ENCODE measurements at places on chromosomes 2 and 18.

GRCh38 chr2:32981612-32982011 lies 34.9 kb downstream of the LTBP1 start:
- no peak overlapping the region for H3K27ac ChIP-seq
- H3K4me3 ChIP-seq = no peak overlapping the region
- H3K4me1 ChIP-seq = no peaks in the 10 kb centered on the region

GRCh38 chr2:56191617-56192016 lies 7.8 kb downstream of the CCDC85A start:
- no peak for DNase-seq
- H3K4me1 ChIP-seq = no peaks in the 10 kb centered on the region
- H3K4me3 ChIP-seq = no peak overlapping the region
- H3K27ac ChIP-seq = no peak overlapping the region
- peaks cover 3% of the 10 kb centered on the region for H3K27me3 ChIP-seq
- H3K36me3 ChIP-seq = no peaks in the 10 kb centered on the region

DNA sequence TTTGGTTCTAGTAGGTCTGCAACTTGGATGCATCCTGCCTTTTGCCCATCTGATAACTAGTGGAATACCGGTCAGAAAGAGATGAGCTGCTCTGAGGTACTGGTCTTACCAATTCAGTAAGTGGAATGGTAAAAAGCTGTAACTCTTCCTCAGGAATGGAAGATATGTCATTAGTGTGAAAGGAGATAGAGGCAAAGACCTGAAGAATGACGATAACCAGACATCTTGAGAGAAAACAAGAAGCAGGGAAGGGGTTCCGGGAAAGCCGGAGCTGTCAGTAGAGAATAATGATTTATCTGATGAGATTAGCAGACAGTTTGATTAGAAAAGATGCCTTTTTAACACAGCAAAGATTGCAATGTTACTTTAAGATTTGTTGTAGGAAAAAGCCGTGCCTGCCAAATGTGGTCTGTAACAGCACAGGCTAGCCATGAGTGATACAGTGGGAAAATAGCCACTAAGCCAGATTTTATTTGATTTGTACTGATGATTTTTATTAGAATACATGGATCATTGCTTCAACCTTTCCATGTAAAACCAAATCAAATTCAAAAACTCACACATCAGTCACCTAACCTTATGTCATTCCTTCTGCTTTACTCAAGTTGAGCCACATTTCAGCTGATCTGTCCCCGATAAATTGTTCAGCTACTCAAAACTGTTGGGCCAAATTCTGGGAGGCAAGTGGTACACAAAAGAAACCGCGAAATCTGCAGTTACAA lies 110.0 kb downstream of the TCF4 start:
- no peaks in the 10 kb centered on the region for H3K4me1 ChIP-seq
- no peaks in the 10 kb centered on the region for H3K36me3 ChIP-seq
- no peak for DNase-seq
- peak overlapping the region; percentile 86 for H3K27ac ChIP-seq
- no peaks in the 10 kb centered on the region for H3K27me3 ChIP-seq

GRCh38 chr2:227480528-227480927 lies 8.6 kb downstream of the AGFG1 start:
- no peaks in the 10 kb centered on the region for H3K4me1 ChIP-seq
- no peak for DNase-seq
- H3K4me3 ChIP-seq = no peak overlapping the region
- H3K36me3 ChIP-seq = no peaks in the 10 kb centered on the region
- H3K27ac ChIP-seq = no peak overlapping the region
- no peaks in the 10 kb centered on the region for H3K27me3 ChIP-seq

DNA sequence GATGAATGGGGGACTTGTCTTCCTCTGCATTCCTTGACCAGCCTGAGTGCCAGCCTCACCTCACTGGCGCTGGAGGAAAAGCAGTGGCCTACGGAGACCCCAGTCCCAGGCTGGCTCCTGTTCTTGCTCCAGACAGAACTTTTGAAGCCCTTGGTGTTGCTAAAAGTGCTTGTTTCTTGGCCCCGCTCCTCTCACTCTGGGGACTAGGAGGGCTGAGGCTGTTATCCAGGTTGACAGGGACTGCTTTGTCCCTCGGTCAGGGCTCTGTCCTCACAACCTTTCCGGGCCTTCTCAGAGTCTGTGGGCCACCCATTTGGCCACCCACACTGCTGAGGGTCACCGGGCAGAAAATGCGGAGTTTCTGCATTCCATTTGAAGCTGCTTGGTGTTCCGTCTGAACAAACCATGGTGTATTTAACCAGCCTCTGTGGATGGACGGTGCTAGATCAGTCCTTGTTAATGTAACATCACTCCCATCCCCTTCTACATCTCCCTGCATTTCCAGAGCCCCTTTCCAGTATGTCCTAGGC lies 25.6 kb downstream of the B3GNT7 start:
- no peaks in the 10 kb centered on the region for H3K4me1 ChIP-seq
- H3K36me3 ChIP-seq = no peaks in the 10 kb centered on the region

GRCh38 chr2:114550895-114551793 lies 108.7 kb downstream of the DPP10 start:
- no peaks in the 10 kb centered on the region for H3K4me1 ChIP-seq
- H3K36me3 ChIP-seq = no peaks in the 10 kb centered on the region
- no peak overlapping the region for H3K4me3 ChIP-seq
- no peaks in the 10 kb centered on the region for H3K27me3 ChIP-seq

GRCh38 chr2:32360416-32360815 lies 3.6 kb downstream of the BIRC6 start:
- DNase-seq = no peak
- no peak overlapping the region for H3K27ac ChIP-seq
- H3K27me3 ChIP-seq = no peaks in the 10 kb centered on the region
- no peak overlapping the region for H3K4me3 ChIP-seq

GRCh38 chr2:144067506-144067905 lies 452.4 kb downstream of the ZEB2 start:
- no peak overlapping the region for H3K4me3 ChIP-seq
- DNase-seq = no peak
- no peaks in the 10 kb centered on the region for H3K36me3 ChIP-seq
- no peaks in the 10 kb centered on the region for H3K27me3 ChIP-seq
- no peaks in the 10 kb centered on the region for H3K4me1 ChIP-seq
- no peak overlapping the region for H3K27ac ChIP-seq

DNA sequence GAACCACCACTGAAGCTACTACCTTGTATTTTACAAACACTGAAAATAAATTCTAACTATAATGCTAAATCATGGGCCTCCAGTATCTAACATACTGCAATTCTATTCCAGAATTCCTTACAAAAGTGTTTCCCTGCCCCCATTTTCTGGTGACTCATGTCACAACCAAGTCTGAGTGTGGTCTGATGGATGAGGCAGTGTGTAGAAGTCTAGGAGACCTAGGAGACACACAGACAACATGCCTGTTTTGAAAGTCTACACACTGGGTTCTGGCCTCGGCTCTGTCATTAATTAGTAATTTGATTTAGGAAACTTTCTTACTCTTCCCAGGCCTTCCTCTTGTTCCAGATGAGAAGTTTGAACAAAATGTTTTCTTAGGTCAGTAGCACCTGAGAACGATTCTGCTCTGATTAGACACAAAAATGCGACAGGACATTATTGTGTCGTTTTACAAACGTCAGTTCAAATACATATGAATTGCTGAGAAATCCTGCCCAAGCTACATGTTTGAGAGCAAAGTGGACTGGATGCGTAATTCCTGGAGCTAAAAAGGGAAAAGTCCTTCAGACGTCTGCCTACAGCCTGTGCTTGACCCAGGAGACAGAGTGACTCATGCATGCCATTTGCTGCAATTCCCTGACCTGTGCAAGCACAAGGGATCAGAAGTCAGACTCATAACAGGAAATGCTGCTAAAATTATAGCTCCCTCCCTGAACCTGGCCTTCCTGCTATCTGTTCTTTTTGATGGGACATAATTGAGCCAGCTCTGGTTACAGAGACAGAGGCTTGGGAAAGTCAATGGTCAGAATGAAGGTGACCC lies 494.4 kb downstream of the SOX11 start:
- DNase-seq = no peak
- H3K27ac ChIP-seq = no peak overlapping the region
- H3K36me3 ChIP-seq = no peaks in the 10 kb centered on the region
- H3K4me1 ChIP-seq = peaks cover 3% of the 10 kb centered on the region

GRCh38 chr2:32260376-32260775 lies 4.3 kb downstream of the NLRC4 start:
- DNase-seq = no peak
- no peaks in the 10 kb centered on the region for H3K4me1 ChIP-seq
- no peaks in the 10 kb centered on the region for H3K27me3 ChIP-seq
- H3K4me3 ChIP-seq = no peak overlapping the region
- no peaks in the 10 kb centered on the region for H3K36me3 ChIP-seq

- H3K36me3 ChIP-seq = no peaks in the 10 kb centered on the region
- no peak overlapping the region for H3K4me3 ChIP-seq
- no peaks in the 10 kb centered on the region for H3K27me3 ChIP-seq
- no peak for DNase-seq
- peaks cover 15% of the 10 kb centered on the region for H3K4me1 ChIP-seq
These were observed 115.0 kb downstream of the SPTBN1 start for GRCh38 chr2:54570925-54571694.

DNA sequence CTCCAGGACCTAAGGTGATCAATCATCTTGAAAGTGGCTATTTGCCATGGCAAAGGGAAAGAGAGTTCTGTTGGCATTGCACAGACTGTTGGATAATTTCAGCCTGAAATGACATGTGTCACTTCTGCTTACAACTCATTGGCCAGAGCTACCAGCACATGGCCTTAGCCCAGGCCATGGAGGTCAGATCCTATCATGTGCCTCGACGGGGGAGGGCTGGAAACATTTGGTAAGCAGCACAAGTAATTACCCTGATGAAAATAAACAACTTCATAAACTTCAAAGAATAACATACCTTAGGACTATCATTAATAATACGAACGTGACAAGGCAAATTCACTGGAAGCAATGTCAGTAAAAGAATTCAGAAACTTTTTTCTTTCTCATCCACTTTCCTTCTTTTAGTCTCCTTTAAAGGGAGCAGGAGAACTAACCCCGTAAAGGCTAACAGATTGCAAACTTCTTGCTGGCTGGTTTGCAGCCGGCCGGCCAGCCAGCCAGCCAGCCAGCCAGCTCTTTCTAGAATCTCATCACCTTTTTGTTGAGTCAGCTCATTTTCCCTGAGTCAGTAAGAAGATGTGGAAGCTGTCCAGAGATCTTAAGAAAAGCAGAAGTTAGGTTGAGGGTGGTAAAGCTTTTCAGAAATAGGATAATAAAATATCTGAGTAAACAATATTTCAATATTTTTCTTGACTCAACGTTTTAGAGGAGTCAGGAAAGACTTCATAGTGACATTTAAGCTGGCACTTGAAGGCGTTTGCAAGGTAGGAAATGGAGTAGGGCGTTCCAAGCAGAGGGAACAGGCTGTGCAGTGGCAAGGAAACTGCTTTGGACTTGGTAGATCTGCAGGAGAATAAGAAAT lies 31.9 kb downstream of the CNRIP1 start:
- H3K4me1 ChIP-seq = peaks cover 5% of the 10 kb centered on the region
- H3K36me3 ChIP-seq = no peaks in the 10 kb centered on the region
- no peak overlapping the region for H3K4me3 ChIP-seq
- no peaks in the 10 kb centered on the region for H3K27me3 ChIP-seq

- H3K4me1 ChIP-seq = peaks cover 44% of the 10 kb centered on the region
- no peaks in the 10 kb centered on the region for H3K27me3 ChIP-seq
- peak overlapping the region; percentile 7 for H3K27ac ChIP-seq
- no peak overlapping the region for H3K4me3 ChIP-seq
- DNase-seq = no peak
- no peaks in the 10 kb centered on the region for H3K36me3 ChIP-seq
These were observed 15.4 kb downstream of the HS6ST1 start for GRCh38 chr2:128303095-128303791.

DNA sequence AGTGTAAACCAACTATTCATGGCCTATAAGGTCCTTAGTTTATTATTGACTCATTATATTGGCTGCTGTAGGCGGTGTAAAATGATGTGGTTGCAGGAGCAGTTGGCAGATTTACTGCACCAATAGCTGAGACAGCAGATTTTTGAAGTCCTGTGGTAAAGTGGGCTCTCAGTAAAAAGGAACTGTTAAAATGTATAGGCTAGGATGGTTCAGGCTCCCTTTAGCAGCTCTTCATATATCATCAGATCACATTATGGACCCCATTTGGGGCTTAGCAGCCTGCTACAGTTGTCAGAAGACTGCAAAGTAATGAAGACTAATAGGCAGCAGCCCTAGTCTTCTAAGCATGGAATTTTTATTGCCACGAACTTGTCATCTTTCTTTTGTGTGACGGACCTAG lies 27.8 kb downstream of the MTX2 start:
- H3K27ac ChIP-seq = no peak overlapping the region
- no peaks in the 10 kb centered on the region for H3K27me3 ChIP-seq
- H3K4me1 ChIP-seq = no peaks in the 10 kb centered on the region
- no peaks in the 10 kb centered on the region for H3K36me3 ChIP-seq

DNA sequence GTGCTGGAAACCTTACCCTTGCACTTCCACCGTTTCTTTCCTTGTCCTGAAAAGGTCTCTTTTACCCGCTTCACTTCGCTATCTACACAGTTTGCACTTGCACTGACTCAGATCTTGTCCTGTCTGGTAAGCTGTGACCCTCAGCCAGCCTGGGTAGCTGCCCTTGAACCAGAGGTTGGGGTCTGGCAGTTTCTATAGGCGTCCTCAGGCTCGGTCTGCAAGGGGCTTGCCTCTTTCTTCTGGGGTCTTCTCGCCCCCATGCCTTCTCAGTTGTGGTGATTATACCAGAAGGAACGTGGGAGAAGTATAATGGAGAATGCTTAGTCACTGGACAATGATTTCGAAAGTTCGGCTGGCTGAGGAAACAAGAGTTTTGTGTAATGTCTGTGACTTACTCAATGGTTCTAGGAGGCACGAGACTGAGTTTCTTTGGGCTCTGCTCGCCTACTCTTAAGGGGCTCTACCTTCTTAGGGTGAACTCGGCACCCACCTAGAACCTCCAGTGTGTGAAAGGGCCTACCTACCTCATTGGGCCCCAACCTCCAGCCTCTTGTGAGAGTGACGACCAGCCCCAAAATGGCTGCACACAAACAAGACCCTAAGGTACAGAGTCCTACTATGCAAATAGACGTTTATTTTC lies 6.9 kb upstream of the STAT1 start:
- H3K27me3 ChIP-seq = no peaks in the 10 kb centered on the region
- H3K4me1 ChIP-seq = peaks cover 6% of the 10 kb centered on the region
- H3K27ac ChIP-seq = peak overlapping the region; percentile 93
- H3K4me3 ChIP-seq = peak overlapping the region; percentile 72

DNA sequence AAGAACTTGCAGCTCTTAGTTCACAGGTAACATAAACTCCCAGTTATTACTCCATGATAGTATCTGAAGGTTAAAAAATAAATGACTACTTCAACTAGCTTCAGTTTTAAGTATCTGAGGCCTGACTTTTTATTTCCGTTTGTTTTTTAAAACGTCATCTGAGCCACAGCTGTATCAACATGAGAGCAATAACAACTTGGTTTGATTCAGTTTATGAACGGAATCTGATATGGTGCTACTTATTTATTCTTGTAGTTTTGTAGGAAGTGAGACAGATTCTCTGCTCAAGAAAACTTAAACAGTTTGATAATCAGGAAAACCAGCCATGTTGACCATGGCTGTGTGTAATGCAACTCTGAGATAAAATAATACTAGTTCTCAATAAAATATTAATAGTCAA lies 34.9 kb downstream of the NAB1 start:
- no peak overlapping the region for H3K27ac ChIP-seq
- H3K4me3 ChIP-seq = no peak overlapping the region
